ENCODE measurements at places on chromosomes 1 and 21. TPM values are rescaled to one million over a fixed set of nuclear protein-coding genes. Genes with fewer than 3 reads are reported as not detected.

MANEAL gene
- total RNA-seq = 47.6 TPM

PRRX1 gene
- total RNA-seq = not detected

KLHDC7A gene
- not detected for total RNA-seq

EPHB2 gene
- 21.0 TPM for total RNA-seq

PCP4L1 gene
- not detected for total RNA-seq

RRP15 gene
- total RNA-seq = 39.3 TPM

MTF1 gene
- 5.4 TPM for total RNA-seq

CFHR1 gene
- total RNA-seq = not detected

All from PC-3 (cell line).